Stimulated activated CD4-positive, alpha-beta T cell treated with anti-CD3 and anti-CD28 coated beads, Interleukin-12 subunit alpha, Interleukin-12 subunit beta, amount 100 ng/mL, for 24 hours (primary cell): ENCODE measurements at places on chromosomes 2 and 18.

DNA sequence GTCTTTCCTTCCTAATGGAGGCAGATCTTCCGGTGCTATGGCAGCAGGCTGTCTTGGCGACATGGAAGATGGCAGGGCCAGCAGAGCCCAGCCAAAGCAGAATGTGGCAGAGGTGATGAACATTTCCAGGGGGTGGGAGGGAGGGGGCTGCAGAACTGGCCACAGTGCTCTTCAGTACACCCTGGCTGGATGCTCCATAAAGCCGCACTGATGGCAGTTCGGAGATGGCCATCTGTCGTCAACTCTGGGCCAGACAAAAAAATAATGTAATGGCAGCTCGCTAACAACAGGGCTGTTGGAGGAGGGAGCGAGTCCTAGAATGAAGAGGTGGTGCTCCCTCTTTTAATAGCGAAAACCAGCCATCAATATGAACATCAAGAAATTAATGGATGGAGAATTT is 271.0 kb downstream of the ZNF521 start:
- DNase-seq, result no peak

GRCh38 chr2:75525434-75526310 is 35.1 kb downstream of the EVA1A start:
- no peak for DNase-seq

- DNase-seq, result no peak
Measured at GRCh38 chr2:138877421-138877820, 97.2 kb upstream of the NXPH2 start.

DNA sequence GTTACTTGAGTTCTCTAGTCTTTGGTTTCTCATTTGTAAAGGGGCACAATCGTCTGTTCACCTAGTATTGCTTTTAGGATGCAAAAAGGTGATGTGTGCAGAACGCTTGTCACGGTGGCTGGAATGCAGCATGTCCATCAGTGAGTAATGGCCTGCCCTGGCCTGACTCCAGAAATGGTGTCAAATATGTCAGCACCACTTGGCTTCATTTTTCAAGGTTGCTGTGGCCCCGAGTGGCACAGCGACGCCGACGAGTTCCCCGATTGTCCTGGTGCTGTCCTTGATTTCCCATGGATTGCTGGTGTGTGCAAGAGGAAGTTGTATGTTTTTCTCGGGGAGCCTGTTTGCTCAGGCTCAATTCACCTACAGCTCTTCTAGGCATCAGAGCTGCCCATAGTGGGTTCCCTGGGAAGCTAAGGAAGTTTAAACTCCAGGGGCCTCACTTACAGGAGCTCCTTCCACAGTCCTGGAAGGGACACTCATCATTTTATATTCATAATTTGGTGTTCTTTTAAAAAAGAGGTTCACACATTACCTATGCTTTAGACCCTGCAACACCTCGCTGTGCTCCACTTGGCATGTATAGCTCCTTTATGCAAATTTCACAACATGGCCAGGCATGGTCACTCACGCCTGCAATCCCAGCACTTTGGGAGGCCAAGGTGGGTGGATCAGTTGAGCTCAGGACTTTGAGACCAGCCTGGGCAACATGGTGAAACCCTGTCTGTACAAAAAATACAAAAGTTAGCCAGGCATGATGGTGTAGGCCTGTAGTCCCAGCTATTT is 25.6 kb upstream of the ZNF407 start:
- no peak for DNase-seq

DNA sequence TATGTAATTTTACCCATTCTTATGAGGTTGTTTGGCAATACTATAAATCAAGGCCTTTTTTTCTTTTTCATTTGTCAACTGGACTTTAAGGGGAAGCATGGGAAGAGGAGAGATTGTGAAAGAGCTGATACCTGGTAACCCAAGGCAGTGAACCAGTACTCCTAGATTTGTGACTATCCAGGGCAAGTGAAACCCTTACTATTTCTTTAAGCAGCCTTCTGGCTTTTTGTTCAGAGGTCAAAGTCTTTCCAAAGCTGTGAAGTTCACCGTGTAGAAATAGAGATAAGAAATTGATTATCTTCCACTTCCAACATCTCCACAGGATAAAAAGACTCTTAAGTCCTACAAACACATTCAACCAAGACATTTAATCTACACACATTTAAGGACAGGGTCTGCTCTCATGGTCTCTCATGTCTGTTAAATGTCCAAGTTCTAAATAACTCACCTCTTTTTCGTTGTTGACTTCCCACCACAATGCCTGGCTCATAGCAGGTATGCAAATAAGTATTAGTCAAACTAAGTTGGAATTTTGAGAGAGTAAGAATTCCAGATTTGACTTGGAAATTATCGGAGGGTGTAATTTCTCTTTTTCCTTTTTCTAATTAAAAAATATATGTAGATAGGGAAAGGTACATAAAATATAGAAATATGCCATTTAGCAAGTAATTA is 485.8 kb downstream of the STK39 start:
- no peak for DNase-seq
